ENCODE measurements at places on chromosomes 13 and 19.

GRCh38 chr13:25886438-25887214 lies 165.2 kb downstream of the SHISA2 start:
- no peak for DNase-seq

- DNase-seq = no peak
Measured at GRCh38 chr19:11148001-11148400, 7.6 kb downstream of the SPC24 start.

DNA sequence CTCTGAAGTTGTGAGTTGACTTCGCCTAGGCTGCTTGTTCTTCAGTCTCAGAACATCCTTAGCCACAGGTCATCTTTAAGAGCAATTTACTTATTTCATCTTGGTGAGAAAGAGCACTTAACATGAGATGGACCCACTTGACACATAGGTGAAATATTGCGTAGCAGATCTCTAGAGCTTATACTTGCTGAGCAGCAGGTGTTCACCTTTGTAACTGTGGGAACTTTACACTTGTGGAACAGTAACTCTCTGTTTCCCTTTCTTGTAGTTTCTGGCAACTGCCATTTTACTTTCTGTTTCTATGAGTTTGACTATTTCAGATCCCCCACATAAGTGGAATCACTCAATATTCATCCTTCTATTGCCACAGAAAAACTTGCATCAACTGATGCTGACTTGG lies 95.7 kb downstream of the SLC10A2 start:
- DNase-seq = no peak

- DNase-seq = no peak
Measured at GRCh38 chr13:60463787-60464186, 66.8 kb downstream of the TDRD3 start.

GRCh38 chr19:32866564-32867265 lies 2.9 kb downstream of the SLC7A9 start:
- no peak for DNase-seq

- no peak for DNase-seq
Measured at GRCh38 chr13:62092536-62092935, 676.9 kb upstream of the PCDH20 start.

GRCh38 chr13:113145911-113146598 lies 12.4 kb upstream of the PROZ start:
- DNase-seq = no peak

DNA sequence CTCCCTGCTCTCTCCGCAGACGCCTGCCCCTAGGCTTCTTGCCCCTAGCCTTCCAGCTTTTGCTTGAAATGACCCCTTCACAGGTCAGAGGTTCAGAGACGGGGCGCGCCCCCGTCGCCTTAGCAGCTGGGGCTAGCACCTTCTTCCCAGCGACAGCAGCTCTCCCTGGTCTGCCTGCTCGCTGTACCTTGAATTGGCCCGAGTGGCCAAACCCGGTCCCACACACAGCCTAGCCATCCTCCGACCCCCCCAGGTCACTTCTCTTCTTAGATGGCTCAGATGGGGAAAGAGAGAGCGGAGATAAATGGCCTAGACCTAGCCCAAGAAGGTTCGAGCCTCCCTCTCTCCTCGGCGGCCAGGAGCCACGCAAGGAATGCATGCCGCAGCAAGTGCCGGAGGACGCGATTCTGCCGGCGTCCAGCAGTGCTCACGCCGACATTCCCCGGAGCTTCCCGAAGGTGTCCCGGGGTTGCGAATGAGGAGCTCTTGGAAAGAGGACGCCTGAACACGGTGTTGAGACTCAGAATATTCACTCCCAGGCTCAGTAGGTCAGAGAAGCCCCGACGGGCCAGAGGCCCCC lies 1.3 kb downstream of the CDX2 start:
- DNase-seq = no peak

GRCh38 chr19:8113017-8113416 lies 36.4 kb downstream of the FBN3 start:
- DNase-seq = no peak

DNA sequence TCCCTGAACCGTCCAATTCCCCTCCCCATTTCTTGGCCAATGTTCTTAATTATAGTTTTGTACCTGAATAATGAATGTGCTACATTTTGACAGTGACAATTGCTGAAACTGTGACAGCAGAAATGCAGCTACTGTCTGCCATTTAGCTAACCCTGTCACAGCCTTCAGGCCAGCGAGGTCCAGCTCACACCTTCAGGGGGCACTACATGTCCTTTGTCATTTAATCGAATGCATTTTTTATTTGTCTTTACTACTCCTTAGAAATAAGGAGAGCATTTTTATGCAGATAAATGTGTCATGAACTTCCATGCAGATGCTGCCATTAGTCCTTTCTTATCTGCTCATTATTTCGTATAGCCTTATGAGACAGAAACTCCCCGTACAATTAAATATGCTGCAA lies 159.9 kb downstream of the MZT1 start:
- DNase-seq = no peak

- DNase-seq = no peak
Measured at GRCh38 chr19:31261603-31262212, 87.5 kb downstream of the TSHZ3 start.

- DNase-seq = no peak
Measured at GRCh38 chr19:15245370-15246197, 13.3 kb upstream of the EPHX3 start.

GRCh38 chr13:24680921-24681604 lies 855 bp downstream of the ATP12A start:
- DNase-seq = no peak

GRCh38 chr13:28426381-28426780 lies 68.5 kb downstream of the FLT1 start:
- DNase-seq = no peak

- no peak for DNase-seq
Measured at GRCh38 chr13:26722321-26722720, 38.3 kb downstream of the GPR12 start.

GRCh38 chr13:90926459-90926858 lies 421.0 kb upstream of the MIR17HG start:
- no peak for DNase-seq

DNA sequence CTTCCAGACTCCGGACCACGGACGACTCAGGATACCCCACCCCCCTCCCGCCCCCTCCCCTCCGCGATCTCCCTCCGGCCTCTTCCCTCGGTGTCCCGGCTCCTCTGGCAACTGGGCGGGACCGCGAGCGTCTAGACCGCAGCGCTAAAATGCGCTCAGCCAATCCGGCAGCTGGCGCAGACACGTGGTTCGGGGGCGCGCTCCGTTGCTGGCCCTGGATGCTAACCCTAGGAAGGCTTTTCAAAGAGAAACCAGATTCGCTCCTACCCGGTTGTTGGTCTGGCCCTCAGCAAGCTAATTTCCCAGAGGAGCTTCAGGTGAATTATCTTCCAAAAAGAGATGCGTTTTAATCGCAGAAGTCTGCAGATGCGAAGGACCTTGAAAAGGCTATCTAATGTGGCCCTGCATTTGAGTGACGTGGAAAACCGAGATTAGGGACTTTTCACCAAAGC lies at the start of gene DZIP1:
TSS of gene DZIP1 (minus strand) at position 106 of the 452 bp plus-strand sequence. CDS start 2,677 bp downstream, outside the sequence.
- DNase-seq = peak; percentile 36

GRCh38 chr13:73106513-73107178 lies 47.8 kb downstream of the KLF5 start:
- no peak for DNase-seq

GRCh38 chr13:79722885-79723445 lies 242.0 kb downstream of the NDFIP2 start:
- DNase-seq = no peak

DNA sequence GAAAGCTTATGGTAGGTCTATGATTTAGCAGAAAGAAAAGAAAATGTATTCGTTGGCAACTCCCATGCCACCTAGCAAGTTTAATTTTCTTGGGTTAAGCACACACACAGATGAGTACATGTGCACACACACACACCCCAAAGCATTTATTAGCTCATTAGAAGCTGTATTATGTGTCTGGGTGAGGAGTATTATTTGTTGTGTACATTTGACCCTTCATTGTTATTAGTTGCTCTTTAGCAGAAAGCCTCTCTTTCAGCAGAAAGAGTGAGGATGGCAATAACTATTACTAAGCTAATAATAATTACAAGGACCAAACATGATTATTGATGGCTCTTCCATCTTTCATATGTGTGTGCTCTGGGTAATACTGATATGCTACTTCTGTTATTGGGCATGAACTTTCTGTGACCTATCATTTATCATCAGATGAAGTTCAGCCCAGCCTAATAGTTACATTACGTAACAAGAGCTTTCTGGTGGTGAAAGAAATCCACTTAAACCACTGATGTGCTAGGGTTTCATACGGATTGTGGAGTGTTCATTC lies 177.4 kb upstream of the OBI1 start:
- DNase-seq = no peak

- no peak for DNase-seq
Measured at GRCh38 chr13:82898586-82898985, 983.7 kb downstream of the SLITRK1 start.

- no peak for DNase-seq
Measured at GRCh38 chr13:45674908-45675307, 27.2 kb upstream of the CBY2 start.

- peak; percentile 61 for DNase-seq
Measured at GRCh38 chr19:11137542-11138384, 17.8 kb downstream of the SPC24 start.

DNA sequence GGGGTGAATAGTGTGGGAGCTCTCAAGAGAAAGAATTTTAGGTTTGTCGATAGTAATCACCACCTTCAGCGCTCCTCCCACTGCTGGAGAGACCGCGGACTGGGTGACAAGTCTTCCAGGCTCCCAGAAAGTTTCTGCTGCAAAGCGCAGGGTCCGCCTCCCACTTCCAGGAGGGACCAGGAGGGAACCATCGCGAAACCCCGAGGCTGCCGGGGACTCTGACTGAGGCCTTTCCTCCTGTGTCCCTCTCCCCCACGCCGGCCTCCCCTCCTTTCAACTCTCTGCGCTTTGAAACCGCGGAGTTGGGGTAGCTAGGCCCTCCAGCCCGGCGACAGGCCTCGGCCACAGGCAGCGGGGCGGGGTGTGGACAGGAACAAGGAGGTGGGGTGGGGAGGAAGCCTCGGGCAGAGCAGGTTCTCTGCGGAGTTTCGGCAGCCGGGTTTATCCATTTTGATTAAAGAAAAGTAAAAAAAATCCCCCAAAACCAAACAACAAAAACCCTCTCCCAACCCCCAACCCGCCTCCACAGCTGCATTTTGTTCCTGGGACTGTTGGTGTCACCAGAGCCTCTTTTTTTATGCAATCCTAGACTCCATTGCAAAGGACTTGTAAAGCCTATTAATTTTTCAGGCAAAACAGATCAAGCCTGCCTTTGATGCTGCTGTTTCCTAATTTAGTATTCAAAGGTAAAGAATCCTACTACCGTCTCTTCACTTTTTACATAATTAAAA lies 157.2 kb downstream of the TM9SF2 start:
- peak; percentile 51 for DNase-seq

DNA sequence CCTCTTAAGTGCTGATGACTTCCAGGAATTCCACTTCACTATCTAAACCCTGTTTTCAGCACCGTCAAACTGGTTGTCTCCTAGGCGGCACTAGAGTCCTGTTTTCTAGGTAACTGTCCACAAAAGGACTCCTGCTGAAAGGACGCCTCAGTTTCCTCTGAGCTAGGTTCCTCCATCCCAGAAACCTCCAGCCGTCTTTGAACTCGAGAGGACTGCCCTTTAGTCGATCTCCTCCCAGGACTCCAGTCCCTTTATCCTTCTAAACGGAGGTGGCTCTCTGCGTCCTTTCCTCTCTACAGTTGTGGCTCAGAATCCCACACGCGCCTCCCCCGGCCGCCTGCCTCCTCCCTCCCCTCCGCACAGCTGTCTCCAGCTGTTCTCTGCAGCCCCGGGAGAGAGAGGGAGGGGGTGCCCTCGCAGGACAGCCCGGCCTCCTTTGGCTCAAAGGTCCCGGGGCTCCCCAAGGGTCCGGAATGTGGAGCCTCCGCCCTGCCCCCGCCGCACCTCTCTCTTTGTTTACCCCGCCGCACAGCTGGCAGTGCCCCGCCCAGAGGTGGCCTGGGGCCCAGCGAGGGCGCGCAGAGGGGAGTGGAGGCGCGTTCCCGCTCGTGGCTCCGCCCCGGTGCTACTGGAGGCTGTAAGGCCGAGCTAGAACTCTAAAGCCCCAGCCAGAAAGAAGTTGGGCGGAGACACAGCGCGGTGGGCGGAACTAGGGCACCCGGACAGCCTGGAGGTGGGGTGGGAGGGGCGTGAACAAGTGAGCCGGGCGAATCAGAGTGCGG lies 2.4 kb downstream of the LTBP4 start:
- peak; percentile 95 for DNase-seq

- no peak for DNase-seq
Measured at GRCh38 chr13:37090912-37091311, 14.6 kb downstream of the CSNK1A1L start.

- no peak for DNase-seq
Measured at GRCh38 chr13:96671073-96671472, 323.2 kb downstream of the OXGR1 start.

- no peak for DNase-seq
Measured at GRCh38 chr19:51114087-51114729, 6.0 kb upstream of the CTU1 start.

DNA sequence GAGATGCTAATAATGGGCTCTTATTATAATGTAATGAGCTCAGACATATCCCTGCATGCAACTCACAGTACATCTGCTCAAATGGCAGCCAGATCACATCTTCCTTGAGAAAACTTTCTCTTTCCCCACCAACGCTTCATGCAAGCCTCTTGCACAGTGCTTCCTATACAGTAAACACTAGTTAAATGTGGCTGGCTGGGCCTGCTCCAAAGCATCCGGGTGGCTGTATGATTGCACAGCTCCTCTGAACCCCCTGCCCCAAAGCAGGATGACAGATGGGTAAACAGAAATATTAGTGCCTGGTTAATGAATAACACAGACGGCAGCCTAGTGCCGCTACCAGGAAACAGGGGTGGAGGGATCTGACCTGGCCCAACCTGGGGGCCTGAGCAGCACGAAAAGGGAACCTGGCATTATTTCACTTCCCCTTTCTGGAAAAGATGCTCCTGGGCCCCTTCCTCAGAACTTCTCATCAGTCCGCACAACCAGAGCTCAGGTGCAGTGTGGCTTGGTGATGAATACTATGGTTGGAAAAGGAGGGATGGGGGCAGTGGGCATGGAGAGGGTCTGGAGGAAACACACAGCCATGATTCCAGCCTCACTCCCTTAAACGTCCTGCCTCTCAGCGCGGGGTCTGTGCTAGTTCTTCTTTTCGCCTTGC lies 10.8 kb downstream of the FFAR2 start:
- no peak for DNase-seq

- no peak for DNase-seq
Measured at GRCh38 chr13:109605846-109606245, 180.5 kb downstream of the IRS2 start.

GRCh38 chr19:17542042-17542441 lies 13.4 kb upstream of the COLGALT1 start:
- DNase-seq = no peak

DNA sequence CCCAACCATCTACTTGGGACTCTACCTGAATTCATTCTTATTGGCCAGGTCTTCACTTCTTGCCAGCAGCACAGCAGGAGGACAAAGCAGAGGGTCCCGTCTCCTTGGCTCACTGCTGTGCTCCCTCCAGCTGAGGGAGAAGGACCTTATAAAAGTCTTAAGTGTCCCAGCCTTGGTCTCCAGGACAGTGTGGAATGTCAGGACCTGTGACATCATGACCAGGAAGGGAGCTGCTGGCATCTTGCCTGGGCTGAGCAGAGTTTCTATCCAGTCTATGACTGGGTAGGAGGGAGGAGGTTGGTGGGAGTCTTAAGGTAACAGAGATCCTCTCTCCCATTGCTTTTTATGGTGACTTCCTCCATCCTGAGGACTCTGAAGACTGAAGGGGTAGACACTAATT lies 56.6 kb upstream of the ANKRD10 start:
- DNase-seq = no peak
